ENCODE measurements at places on chromosomes 2 and 18.

- DNase-seq, result no peak
Observed at GRCh38 chr2:152028182-152028862, 70.5 kb downstream of the CACNB4 start.

GRCh38 chr2:88126772-88127637 is 857 bp downstream of the FABP1 start:
- no peak for DNase-seq

GRCh38 chr2:69013142-69013839 is at the start of gene ANTXR1:
Gene ANTXR1, plus strand, starts transcription at chr2:69013179. Its CDS starts 321 bp downstream, at chr2:69013500.
- DNase-seq, result no peak

DNA sequence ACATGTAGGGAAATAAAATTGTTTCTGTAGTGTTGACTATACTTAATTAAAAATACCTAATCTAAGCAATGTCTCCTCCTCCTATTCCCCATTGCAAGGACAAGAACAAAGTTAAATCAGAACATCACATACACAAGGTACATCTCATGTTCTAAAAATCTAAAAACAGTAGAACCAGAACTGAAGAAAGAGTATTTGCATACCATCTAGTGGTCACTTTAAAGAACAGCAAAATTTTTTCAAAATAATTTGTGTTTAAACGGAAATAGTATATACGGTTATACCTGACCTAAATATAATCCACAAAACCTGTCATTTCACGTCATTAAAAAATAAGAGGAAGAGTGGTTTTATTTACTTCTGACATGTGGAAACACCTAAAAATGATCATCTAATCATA is 294.3 kb upstream of the KCNH7 start:
- DNase-seq, result no peak

GRCh38 chr2:16189836-16190160 is 249.4 kb downstream of the MYCN start:
- no peak for DNase-seq

DNA sequence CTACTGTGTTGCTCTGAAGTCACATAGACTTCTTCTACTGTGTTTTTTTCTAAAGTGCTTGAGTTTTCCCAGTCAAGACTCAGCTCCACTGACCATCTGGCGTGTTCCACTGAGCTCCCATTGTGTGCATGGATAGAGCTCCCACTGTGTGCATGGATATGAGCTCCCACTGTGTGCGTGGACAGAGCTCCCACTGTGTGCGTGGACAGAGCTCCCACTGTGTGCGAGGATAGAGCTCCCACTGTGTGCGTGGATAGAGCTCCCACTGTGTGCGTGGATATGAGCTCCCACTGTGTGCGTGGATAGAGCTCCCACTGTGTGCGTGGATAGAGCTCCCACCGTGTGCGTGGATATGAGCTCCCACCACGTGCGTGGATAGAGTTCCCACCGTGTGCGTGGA is 148.3 kb upstream of the ALKAL2 start:
- DNase-seq, result no peak

- DNase-seq, result no peak
Observed at GRCh38 chr2:133608291-133608690, 40.0 kb upstream of the NCKAP5 start.

GRCh38 chr2:65813631-65814173 is 381.3 kb upstream of the SPRED2 start:
- DNase-seq, result no peak

GRCh38 chr2:110875384-110875725 is 143.0 kb downstream of the ACOXL start:
- DNase-seq, result no peak

GRCh38 chr2:126966601-126967000 is 67.9 kb downstream of the TEX51 start:
- DNase-seq, result no peak

DNA sequence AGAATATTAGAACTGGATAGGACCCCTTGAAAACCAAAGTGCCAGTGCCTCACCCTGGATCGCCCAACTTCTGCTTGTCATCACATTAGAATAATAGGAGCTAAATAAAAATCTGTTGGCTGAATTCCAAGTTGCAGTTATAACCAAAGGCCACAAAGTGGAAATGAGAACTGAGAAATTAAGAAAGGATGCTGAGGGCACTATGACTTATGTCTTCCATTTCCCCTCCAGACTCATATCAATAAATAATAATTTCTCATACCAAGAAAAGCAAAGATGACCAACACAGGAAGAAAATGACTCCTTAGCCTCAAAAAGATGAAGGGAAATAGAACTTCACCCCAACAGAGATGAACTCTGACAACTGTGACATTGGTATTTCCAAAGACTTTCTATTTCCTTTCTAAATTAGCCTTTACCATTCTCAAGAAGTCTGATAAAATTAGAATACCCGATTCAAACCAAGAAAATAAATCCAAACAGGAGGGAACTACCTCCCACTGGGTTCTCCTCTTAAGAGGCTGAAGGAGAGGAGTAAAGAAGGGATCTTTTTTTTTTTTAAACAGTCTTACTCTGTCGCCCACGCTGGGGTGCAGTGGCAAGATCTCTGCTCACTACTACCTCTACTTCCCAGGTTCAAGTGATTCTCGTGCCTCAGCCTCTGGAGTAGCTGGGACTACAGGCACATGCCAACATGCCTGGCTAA is 46.5 kb upstream of the EPG5 start:
- DNase-seq, result no peak

GRCh38 chr2:95530734-95531133 is 46.2 kb upstream of the TRIM43B start:
- DNase-seq, result no peak

- no peak for DNase-seq
Observed at GRCh38 chr2:73172963-73173362, 29.4 kb upstream of the NOTO start.

GRCh38 chr2:122598784-122599183 is 843.3 kb downstream of the TSN start:
- DNase-seq, result no peak

DNA sequence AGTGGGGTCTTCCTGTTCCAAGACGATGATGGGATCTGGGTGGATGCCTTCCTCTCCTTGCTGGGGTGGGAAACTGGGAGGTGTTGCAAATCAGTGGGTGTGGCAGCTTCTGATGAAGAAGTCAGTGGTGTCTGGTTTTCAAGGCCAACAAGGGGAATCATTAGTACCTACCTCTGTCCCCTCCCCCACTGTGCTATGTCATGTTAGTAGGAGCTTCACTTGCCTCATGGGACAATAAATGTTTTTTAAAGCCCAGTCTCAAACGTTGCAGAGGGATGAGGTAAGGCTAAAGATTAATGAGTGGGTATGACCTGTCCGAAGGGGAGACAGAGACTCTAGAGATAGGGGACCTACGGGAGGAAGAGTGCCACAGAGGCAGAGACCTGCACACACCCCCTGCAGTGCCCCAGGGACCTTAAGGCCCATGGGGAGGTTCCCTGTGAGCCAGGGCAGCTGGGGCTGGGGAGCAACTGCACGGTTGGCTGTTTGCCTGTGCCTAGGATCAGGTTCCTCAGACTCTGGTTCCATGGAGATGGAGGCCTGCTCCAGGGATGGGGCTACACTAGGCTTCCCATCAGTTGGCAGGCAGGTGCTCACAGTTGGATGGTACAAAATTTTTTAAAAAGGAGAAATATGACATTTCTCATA is 37.8 kb upstream of the SLC1A4 start:
- DNase-seq, result no peak

- no peak for DNase-seq
Observed at GRCh38 chr18:11125492-11126315, 23.7 kb downstream of the PIEZO2 start.

- no peak for DNase-seq
Observed at GRCh38 chr2:97701851-97702465, 11.4 kb upstream of the ZAP70 start.

DNA sequence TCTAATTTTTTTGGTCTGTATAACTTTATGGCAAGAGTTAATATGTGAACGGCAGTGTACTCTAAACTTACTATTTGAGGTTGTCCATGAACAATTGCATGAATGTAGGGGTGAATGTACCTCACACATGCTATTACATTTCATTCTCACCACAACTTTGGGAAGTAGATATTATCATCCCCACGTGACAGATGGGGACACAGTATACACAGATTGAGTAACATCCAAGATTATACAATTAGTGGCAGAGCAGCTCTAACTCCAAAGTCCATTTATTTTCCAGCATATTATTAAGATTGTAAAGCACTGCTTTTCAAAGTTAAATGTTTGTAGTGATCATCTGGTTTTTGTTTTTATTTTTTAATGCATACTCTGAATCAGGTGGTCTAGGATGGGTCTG is 622.1 kb upstream of the ZEB2 start:
- DNase-seq, result no peak

GRCh38 chr2:133360190-133360589 is 208.1 kb downstream of the NCKAP5 start:
- DNase-seq, result no peak

DNA sequence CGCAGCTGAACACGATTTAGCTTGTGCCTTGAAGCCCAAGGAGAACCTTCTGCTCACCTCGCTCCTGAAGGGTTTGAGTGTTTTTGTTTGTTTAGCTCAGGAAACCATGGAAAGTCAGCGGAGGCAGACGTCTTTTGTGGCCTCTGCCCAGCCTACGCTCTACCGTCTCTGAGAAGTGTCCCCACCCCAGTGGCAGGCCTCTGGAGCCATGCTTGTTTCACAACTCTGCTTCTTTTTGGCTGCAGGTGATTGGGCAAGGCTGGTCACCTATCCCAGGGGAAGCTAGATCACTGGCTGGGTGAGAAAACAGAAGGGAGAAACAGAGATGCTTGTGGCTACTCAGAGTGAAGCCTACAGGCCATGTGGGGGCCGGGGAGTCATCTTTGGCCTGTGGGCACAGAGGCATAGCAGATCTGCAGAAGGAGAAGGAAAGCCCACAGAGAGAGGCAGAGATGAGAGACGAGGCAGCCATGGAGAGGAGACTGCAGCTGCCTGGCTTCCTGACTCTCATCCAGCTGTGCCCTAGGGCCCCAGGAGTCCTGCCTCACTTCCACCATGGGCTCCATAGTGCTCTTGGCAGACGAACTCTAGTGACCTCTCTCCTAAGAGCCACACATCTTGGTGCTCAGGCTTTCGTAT is 50.1 kb downstream of the CIB4 start:
- DNase-seq, result no peak

GRCh38 chr2:202251494-202251893 is 13.1 kb upstream of the SUMO1 start:
- no peak for DNase-seq

GRCh38 chr2:99710721-99711120 is 220.9 kb upstream of the REV1 start:
- no peak for DNase-seq

DNA sequence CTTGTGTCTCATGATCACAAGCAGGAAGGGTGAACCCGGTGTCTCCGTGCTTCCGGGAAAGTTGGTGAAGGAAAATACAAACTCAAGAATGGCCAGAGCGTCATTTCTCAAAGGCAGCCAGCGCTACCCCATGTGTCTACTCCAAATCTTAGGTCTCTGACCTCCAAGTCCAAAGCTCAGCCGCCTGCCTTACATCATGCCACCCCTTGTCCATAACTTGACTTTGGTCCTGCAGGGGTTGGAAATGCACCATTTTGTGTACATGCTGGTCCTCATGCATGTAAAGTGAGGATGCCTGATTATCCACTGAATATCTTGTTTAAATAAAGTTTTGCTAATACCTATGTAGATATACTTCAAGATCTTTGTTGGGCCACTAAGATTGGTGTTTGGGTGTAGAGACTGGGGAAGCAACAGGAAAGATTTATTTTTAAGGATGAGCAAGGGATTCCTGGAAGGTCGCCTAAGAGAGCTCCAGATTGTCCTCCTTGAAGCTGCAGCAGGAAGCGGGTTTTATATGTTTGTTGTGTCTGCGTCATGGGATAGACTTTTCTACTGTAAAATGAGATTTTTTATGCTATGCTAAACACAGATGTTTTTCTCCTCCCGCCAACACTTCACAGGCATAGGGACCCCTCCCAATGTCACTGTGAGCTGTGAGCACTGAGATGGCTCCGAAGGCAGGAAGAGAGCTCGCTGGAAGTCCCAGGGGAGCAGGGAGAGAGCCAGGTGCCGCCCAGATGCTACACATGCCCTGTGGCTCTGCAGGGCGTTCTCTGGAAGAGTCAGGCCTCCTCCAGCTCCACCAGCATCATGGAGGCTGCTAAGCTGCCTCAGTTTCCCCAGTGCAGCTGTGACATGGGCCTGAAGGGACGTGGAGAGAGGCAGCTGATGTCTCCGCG is 176.2 kb upstream of the HDAC4 start:
- DNase-seq, result no peak

DNA sequence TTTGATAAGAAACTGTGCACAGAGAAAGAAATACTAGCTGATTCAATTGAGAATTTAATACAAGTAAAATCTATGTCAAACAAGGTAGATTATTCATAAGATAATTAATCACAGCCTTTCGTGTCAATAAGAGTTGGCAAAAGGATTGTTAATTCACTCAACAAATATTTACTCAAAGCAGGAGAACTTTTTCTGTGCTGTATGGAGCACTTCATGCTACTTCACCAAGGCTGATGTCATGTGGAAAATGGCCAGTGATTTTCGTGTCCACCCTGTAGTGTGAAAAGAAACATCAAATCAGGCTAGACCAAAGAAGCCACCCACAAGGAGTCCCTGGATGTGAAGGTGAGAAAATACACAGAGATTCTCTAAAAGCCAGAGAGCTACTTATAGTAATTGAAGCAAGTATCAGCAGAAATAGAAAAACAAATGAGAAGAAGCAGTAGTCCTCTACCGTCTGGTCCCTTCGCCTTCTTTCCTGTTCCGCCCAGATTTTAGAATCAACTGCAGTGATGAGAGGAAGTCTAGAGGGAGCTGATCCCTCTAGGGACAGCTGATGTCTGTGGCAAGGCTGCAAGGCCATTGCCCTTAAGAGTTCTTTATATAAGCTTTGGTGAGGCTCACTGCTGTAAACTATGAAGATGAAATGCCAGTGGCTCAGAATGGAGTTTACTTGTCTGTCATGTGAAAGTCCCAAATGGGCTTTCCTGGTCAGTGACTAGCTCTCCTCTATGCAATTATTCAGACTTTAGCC is 201.3 kb upstream of the APCDD1 start:
- DNase-seq, result no peak

DNA sequence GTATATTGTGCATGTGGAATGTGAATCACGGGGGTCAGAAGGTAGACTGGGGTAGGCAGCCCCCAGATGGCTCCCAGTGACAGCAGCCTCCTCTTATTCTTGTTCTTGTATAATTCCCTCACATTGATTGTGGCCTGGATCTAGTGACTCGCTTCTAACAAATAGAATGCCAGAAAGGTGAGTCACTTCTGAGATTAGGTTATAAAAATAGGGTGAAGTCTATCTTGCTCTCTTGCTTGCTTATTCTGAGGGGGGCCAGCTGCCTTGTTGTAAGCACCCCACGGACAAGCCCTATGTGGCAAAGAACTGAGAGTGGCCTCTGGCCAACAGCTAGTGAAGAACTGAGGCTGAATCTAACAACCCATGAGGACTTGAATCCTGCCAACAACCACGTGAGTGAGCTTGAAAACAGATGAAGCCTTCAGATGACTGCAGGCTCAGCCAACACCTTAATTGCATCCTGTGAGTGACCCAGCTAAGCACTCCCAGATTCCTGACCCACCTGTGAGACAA is 15.6 kb upstream of the RMND5A start:
- DNase-seq, result no peak

DNA sequence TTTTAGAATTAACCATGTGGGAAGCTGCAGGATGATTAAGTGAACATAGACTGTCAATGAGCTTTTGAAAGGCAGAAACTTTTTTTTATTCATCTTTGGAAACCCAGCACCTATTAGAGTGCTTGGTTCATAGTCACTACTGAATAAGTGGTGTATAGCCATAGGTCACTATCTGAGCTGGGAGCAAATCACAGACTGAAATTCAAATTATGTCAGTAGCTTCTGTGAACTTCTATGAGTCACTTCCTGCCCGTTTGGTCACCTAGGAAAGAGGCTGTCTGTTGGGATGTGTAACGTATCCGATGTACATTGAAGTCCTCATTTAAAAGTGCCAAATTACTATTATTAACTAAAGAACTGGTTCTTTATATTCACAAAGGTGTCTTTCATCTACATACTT is 20.5 kb upstream of the SLC40A1 start:
- no peak for DNase-seq

Data from effector memory CD8-positive, alpha-beta T cell (primary cell).